ENCODE measurements at places on chromosomes 5 and 9.
A peak's percentile ranks its signal among the peaks of the same experiment; 100 is the strongest.

GRCh38 chr9:7507566-7508270 lies 291.9 kb downstream of the DMAC1 start:
- H3K4me3 ChIP-seq = no peak overlapping the region
- H3K36me3 ChIP-seq = no peaks in the 10 kb centered on the region
- H3K27ac ChIP-seq = no peak overlapping the region
- DNase-seq = no peak
- H3K4me1 ChIP-seq = no peaks in the 10 kb centered on the region

GRCh38 chr5:140546851-140547507 lies 483 bp upstream of the EIF4EBP3 start:
- H3K4me1 ChIP-seq = peaks cover 30% of the 10 kb centered on the region
- H3K27ac ChIP-seq = peak overlapping the region; percentile 77
- DNase-seq = no peak

DNA sequence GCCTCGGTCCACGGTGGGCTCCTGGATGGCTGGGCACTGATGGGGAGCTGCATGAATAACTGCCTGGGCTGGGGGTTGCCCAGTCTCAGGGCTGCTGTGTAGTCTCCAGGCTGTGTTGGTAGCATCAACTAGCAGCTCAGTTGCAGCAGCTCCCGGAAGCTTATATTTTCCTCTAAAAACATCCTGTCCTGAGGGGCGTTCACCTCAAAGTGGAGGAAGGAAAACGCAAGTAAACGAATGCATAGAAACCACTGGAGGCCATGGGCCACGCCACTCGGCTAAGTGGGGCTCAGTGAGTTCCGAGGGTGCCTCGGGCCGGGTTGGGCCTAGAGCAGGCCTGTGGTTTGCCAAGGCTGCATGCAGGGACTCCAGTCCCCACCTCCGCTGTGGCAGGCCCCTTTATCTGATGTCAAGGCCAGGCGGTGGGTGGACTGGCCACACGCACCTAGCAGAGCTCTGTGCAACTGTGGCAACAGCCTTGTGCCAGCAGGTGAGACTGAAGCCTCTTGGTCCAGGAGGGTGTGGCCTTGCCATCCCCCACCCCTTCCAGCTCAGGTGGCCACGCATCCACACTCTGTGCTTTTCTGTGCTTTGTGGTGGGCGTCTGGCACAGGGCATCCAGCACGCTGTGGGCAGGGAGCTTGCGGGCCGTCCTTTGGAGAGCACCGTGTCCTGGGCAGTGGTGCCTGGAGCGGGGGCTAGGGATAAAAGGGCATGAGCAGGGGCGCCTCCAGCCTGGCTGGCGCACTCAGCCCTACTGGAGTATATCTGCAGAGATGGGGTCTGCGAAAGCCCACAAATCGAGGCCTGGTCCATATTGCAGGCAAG lies 15.1 kb downstream of the TCF7 start:
- H3K27me3 ChIP-seq = no peaks in the 10 kb centered on the region
- peaks cover 100% of the 10 kb centered on the region for H3K4me1 ChIP-seq
- peak overlapping the region; percentile 97 for H3K27ac ChIP-seq
- peaks cover 69% of the 10 kb centered on the region for H3K36me3 ChIP-seq
- peak overlapping the region; percentile 68 for H3K4me3 ChIP-seq

- no peak for DNase-seq
- no peak overlapping the region for H3K27ac ChIP-seq
- no peak overlapping the region for H3K4me3 ChIP-seq
- H3K4me1 ChIP-seq = no peaks in the 10 kb centered on the region
- H3K27me3 ChIP-seq = no peaks in the 10 kb centered on the region
Observed at GRCh38 chr5:36392818-36393217, 91.1 kb upstream of the RANBP3L start.

DNA sequence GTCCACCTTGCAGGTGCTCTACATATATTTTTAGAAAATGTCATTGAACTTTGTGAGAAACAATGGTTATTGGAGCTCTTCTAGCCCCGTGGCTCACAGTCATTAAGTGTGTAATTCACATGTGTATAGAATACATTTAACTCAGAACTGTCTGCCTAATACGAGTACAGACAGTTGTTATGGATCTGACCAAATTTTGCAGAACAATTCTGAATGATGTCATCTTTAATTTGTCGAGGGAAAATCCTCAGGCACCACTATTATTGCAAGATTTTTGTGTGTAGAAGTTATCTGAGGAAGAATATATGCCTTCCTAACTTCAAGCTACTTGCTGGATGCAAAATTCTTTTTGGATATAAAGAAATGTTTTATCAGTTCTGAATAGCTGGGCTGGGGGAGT lies 216.9 kb downstream of the CD180 start:
- no peak overlapping the region for H3K27ac ChIP-seq
- H3K27me3 ChIP-seq = no peaks in the 10 kb centered on the region
- DNase-seq = no peak
- H3K4me3 ChIP-seq = no peak overlapping the region
- no peaks in the 10 kb centered on the region for H3K4me1 ChIP-seq
- no peaks in the 10 kb centered on the region for H3K36me3 ChIP-seq

GRCh38 chr5:38845526-38846378 lies at the start of gene OSMR:
OSMR (plus strand) TSS chr5:38846012; CDS start chr5:38869045, 23,033 bp downstream.
- H3K27ac ChIP-seq = no peak within 1 kb of the TSS
- DNase-seq = no peak
- no peaks in the 10 kb centered on the region for H3K36me3 ChIP-seq
- no peaks in the 10 kb centered on the region for H3K27me3 ChIP-seq

DNA sequence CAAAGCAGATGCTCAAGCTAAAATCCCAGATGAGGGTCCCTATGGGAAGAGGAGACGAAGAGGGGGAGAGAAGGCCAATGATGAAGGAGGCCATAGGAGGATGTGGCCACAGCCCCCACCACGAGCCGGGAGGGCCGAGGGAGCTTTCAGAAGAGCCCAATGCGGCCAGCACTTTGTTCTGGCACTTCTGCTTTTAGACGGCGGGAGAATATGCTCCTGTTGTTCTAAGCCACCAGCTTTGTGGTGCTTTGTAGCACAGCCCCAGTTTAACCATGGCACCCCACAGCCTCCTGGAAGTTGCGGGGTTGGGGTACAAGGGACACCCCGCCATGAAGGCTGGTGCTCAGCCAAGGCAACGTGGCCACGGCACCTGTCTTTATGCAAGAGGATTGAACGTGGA lies 33.4 kb downstream of the LPCAT1 start:
- H3K27ac ChIP-seq = no peak overlapping the region
- no peak overlapping the region for H3K4me3 ChIP-seq
- no peaks in the 10 kb centered on the region for H3K27me3 ChIP-seq
- H3K4me1 ChIP-seq = peaks cover 4% of the 10 kb centered on the region

DNA sequence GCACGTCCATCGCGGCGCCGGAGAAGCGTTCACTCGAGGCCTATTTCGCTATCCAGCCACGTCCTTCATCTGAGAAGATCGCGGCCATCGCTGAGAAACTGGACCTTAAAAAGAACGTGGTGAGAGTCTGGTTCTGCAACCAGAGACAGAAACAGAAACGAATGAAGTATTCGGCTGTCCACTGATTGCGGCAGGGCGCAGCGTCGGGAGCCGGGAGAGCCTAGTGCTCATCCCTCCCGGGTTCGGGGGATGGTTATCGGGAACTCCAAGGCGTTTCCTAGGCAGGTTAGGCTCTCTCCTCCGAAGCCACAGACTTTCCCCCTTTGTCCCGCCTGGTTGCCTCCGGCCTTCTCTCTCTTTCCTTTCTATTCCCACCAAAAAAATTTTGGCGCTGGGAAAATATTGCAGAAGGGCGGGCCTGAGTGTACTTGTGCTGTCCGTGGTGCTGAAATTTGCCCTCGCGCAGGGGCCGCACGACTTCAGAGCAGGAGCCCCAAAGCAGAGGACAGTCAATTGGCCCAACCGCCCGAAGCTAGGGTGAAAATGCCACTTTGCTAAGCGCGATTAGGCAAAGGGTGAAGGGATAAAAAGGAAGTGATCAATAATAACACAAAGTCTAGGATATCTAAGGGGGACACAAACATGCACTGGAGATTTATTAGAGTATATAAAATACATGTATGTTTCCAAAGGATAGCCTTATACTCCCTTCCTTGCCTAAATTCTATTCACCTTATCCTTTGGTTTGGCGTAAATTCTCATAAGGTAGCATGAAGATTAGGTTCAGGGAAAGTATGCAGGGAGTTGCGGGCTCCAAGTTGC lies 1.8 kb downstream of the POU4F3 start:
- no peak overlapping the region for H3K27ac ChIP-seq
- peaks cover 33% of the 10 kb centered on the region for H3K27me3 ChIP-seq
- H3K36me3 ChIP-seq = no peaks in the 10 kb centered on the region
- peak; percentile 3 for DNase-seq
- H3K4me1 ChIP-seq = no peaks in the 10 kb centered on the region
- H3K4me3 ChIP-seq = no peak overlapping the region

- H3K36me3 ChIP-seq = no peaks in the 10 kb centered on the region
- H3K4me3 ChIP-seq = no peak overlapping the region
- no peak overlapping the region for H3K27ac ChIP-seq
- DNase-seq = no peak
- H3K27me3 ChIP-seq = no peaks in the 10 kb centered on the region
- no peaks in the 10 kb centered on the region for H3K4me1 ChIP-seq
Observed at GRCh38 chr5:169415948-169416347, 115.0 kb upstream of the SLIT3 start.

All from CD4-positive, alpha-beta memory T cell (primary cell).